ENCODE measurements at places on chromosomes 5 and 9. TPM values are rescaled to one million over a fixed set of nuclear protein-coding genes. Genes with fewer than 3 reads are reported as not detected.

GRCh38 chr5:145847499-145848497, 12.7 kb upstream of the PRELID2 start:
- peaks cover 5% of the 10 kb centered on the region for H3K27me3 ChIP-seq
- H3K36me3 ChIP-seq = no peaks in the 10 kb centered on the region
- DNase-seq = no peak
- no peak overlapping the region for H3K27ac ChIP-seq

- H3K4me3 ChIP-seq = no peak overlapping the region
- H3K27me3 ChIP-seq = peaks cover 15% of the 10 kb centered on the region
- H3K36me3 ChIP-seq = no peaks in the 10 kb centered on the region
- no peak for DNase-seq
- no peaks in the 10 kb centered on the region for H3K4me1 ChIP-seq
Observed at GRCh38 chr9:90307167-90307833, 335.3 kb downstream of the DIRAS2 start.

DNA sequence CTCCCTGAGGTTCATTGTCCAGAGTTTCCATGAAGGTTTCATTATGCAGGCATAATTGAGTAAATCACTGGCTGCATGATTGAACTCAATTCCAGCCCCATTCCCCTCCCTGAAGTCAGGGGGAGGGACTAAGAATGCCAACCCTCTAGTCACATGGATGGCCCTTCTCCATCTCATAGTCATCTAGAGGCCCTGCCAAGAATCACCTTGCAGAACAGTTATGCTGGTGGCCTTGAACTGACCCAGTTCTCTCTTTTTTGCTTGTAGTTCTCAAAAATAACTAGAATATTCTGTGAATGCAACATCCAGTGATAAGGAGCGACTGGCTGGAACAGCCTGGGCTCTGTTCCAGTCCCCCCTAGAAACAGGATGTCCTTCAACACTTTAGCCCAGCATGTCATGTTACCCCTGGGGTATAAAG, 31.7 kb downstream of the SLC35A4 start:
- H3K27me3 ChIP-seq = no peaks in the 10 kb centered on the region
- peaks cover 2% of the 10 kb centered on the region for H3K4me1 ChIP-seq
- H3K4me3 ChIP-seq = no peak overlapping the region
- no peak for DNase-seq
- no peak overlapping the region for H3K27ac ChIP-seq

Gene TMEM174
- not detected for total RNA-seq
